Cortex of kidney (tissue), 1 donor: ENCODE measurements at places on chromosomes 4 and X.

GRCh38 chrX:150365990-150366911, 3.1 kb downstream of the MAMLD1 start:
- no peak for DNase-seq

DNA sequence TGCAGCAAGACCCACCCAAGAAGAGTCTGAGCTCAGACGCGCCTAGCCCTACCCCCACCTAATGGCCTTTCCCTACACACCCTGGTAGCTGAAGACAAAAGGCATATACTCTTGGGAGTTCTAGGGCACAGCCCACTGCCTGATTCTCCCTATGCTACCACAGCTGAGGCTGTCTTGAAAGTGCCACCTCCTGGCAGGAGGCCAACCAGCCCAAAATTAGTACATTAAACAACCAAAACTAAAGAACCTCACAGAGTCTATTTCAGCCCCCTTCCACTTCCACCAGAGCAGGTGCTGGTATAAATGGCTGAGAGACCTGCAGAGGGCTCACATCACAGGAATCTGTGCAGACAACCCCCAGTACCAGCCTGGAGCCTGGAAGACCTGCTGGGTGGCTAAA, 119.1 kb downstream of the HMGN5 start:
- DNase-seq: no peak

- no peak for DNase-seq
Measured at GRCh38 chrX:152959626-152960025, 34.3 kb downstream of the PNMA5 start.

GRCh38 chr4:159297091-159297490, 194.2 kb downstream of the RAPGEF2 start:
- DNase-seq: no peak

DNA sequence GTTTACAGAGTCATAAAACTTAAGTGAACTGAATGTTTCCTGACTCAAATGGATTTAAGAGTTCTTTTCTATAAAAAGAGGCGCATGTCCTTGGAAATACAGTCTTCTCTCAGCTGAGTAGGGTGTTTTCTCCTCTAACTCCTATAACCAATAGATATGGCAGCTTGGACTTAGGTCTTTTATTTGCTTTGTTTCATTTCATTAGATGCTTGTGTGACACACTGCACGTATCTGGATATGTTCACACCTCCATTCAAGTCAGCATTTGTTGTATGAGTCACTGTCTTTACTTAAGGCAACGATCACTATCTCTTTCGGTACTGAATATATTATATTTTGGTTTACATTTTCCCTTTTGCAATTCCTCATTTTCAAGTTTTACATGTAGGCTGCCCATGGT, 136.6 kb downstream of the ARSF start:
- DNase-seq: no peak

- DNase-seq: no peak
Measured at GRCh38 chr4:110553197-110553596, 69.7 kb downstream of the PITX2 start.

GRCh38 chr4:110613745-110614144, 9.1 kb downstream of the PITX2 start:
- DNase-seq: no peak
